ENCODE measurements at places on chromosomes 2 and 18.

- DNase-seq: no peak
Measured at GRCh38 chr2:160596441-160596840, 102.8 kb upstream of the RBMS1 start.

DNA sequence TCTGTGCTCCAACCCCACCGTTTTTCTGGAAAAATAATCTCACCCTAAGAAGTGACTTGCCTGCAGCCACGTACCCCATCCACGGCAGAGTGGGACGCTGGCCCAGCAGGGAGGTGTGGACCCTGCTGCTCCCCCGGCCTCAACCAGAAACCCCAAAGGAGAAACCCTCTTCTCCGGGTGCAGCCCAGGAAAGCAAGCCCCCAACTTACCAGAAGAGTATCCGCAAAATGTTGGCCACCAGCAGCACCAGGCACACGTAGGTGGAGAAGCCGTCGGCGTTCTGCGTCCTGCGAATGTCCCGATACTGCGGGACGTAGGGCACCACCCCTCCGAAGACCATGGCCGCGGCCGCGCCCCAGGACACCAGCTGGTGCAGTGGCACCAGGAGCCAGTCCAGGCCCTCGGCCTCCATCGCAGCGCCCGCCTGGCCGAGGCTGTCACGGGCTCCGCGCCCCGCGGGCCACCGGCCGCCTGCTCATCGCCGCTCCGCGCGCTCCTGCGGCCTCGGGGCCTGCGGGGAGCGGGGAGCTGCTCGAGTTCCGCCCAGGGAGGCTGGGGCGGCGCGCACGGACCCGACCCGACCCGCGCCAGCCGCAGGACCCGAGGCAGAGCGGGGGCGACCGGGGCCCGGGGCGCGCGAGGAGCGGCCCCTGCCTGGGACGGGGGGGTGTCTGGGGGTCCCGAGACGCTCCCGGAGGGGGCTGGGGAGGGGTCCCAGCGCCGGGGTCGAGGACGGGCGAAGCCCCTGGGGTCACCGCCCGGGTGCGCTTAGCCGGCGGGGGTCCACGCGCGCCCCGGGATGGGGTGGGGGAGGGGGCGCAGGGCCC lies 725 bp downstream of the SLC66A2 start:
- peak; percentile 46 for DNase-seq

- DNase-seq: no peak
Measured at GRCh38 chr2:217652761-217653639, 349.8 kb downstream of the TNS1 start.

- no peak for DNase-seq
Measured at GRCh38 chr2:8392098-8392866, 289.6 kb upstream of the ID2 start.

DNA sequence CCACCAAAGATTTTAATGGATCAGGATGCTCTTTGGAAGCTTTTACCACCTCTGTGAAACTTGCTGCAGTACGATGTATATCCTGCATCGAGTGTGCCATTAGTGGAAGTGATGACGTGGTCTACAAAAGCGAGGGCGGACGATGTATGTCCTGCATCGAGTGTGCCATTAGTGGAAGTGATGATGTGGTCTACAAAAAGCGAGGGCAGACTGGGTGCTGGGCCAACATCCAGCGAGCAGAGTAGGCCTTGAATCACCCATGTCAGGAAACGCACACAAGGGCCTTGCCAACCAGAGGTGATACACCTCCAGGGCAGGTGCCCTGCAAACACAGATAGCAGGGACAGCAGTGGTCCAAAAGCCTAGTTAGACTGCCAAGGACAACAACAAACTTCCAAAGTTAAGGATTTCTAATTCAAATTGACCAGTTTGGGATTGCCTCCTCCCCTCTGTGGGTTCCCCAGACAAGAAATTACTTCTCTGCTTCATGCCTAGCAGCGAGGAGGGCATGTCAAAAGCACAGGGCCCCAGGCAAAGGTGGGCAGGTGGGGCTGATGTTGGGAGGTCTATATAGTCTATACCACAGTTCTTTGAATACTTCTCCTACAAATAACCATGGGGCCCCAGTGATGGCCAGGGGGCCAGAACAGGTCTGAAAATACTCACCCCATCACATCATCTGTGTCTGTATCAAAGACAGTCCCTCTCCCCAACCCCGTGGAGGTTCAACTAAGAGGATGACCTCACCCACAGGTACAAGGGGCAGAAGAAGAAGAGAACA lies 70.2 kb downstream of the ADD2 start:
- no peak for DNase-seq

GRCh38 chr2:236546561-236547002 lies 23.0 kb upstream of the ACKR3 start:
- no peak for DNase-seq

DNA sequence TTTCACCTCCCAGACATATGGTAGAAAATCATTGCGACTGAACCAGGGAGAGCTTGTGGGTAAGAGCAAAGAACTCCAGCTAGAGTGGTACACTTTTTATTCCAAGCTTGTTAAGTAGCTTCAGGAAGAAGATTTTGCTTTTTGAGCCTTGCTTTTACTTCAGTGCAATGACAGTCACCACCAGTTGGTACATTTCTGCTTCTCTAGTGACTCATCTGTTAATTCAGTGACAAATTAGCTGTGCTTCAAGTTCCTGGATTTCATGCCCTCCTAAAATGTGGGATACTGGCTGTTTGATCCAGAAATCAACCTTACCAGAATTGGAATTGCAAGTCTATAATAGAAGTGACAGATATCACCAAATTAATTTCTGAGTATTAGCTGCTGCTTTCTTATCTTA lies 117.6 kb upstream of the TTN start:
- DNase-seq: no peak

GRCh38 chr2:29920631-29921559 lies 491 bp downstream of the ALK start:
- DNase-seq: peak; percentile 32

DNA sequence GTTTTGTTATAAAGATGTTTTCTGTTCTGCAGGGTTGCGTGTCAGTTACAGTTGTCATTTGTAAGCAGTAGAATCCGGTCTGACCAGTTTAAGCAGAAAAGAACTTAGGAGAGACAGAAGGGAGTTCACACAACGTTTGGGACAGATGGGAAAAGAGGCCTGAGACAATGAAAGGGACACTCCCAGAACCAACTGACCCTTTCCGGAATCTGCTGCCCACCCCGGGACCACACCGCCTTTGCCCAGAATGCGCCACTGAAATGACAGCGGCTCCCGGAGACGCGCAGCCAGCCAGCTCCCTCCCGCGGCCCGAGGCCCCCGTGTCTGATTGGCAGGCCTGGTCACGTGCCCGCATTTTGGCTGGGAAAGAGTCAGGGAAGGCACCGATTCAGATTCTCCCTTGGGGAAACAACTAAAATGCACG lies 244.6 kb downstream of the BCL2 start:
- DNase-seq: peak; percentile 56

DNA sequence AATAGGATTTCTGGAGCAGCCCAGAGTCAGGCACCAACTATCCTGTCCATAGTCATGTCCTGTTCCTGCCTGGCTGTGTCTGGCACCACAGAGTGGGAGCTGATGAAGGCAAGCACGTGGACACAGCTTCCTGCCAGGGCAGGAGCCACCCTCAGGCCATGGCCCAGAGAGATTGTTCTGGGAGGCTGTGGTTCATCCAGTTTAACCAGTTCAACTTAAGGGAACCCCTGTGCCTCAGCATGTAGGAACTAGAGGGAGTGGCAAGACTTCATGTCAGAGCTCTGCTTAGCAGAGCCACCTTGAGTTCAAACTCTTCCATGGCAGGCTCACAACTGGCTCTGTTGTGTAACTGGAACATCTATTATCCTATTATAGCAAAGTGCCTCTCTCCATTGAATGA lies 73.2 kb upstream of the NCKAP5 start:
- DNase-seq: no peak

- DNase-seq: no peak
Measured at GRCh38 chr2:10344105-10345066, 41.7 kb downstream of the HPCAL1 start.

- no peak for DNase-seq
Measured at GRCh38 chr2:84031312-84032050, 427.6 kb downstream of the SUCLG1 start.

DNA sequence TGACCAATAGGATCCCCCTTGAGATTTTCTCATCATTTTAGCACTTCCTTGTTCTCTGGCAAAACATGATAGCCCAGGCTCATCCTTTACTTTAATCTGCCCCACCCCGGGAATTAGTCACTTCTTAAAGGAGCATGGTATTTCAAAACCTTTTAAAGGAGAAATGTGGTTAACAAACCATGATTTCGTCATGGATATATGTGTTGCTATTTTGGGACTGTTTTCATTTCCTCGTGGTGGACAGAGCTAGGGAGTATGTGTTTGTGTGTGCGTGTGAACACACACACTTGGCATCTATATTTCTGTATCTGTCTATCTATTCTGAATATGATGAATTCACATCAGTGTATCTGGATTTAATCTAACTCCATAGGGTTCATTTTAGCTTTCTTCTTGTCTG lies 128.1 kb downstream of the BIRC6 start:
- DNase-seq: no peak

GRCh38 chr2:43171789-43172188 lies 54.6 kb downstream of the ZFP36L2 start:
- no peak for DNase-seq

- DNase-seq: no peak
Measured at GRCh38 chr18:78032574-78032973, 782.9 kb downstream of the GALR1 start.

DNA sequence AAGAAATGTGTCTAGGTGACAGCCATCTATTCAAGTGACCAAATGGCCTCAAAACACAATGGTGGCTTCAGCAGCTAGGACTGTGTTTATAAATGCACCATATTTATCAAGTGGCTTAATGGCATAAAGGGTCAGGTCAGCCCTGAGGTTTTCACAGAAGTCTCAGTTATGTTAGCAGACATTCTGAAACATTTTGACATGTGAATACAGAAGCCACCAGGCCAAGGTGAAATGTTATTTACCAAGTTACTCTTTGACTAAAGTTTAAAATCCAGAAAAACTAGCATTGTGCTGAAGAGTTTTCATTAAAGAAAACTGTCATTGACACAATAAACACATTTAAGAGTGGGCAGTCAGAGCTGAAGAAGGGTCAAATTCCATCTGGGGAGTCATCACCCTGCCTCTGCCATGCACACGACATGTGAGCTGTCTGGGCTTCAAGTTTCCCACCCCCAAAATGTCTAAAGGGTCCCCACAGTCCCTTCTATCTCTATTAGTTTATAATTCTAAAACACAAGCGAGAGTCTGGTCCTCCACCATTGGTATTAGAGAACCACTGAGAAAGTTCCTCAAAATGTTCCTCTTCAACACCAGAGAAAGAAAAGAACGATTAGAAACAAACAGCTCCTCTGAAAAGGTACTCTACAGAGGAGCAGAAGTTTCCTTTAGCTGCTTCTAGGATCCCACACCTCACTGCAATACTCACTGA lies 77.5 kb upstream of the FZD5 start:
- no peak for DNase-seq

DNA sequence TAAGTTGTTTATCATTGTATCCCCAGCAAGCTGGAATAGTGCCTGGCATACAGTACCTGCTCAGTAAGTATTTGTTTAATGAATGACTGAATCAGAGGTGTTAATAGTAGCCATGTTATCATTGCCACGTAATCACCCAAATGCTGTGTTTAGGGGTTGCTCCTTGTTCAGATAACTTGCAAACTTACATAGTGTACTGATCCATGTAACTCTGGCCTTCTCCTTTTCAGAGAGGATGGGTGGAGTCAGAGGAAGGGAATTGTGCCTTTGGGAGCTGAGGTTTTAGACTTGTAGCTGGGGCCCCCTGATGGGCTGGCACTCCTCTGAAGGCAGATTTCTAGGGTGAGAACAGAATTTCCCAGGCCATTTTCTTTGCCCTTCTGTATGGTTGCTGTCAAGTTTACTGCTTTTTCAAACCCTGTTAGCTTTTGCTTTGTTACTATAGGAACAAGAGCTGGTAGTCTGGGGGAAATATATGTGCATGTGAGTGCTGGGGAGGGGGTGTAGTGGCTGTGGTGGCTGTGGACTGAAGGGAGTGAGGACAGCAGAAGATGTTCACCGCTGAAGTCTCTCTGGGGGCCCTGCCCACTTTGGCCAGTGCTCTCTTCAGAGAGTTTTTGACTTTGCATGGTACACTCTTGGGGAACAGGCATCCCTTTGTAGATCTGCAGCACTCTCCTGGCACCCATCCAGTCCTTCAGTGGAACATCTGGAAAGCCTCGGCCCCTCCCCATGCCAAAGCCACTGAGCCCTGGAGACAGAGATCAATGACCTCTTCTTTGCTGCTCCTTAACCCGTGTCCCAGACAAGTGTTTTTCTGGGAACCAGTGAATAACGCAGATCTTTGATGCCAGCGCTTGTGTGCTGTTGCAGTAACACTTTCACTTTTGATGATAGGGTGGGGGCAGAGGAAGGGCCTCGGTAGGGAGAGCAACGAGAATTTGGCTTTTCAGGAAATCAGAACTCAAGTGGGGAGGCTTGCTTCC lies 209.0 kb downstream of the PRKCE start:
- DNase-seq: peak; percentile 35

GRCh38 chr2:216692636-216693413 lies 2.5 kb downstream of the IGFBP5 start:
- peak; percentile 57 for DNase-seq

GRCh38 chr2:201419986-201420385 lies 31.3 kb downstream of the TRAK2 start:
- DNase-seq: no peak

DNA sequence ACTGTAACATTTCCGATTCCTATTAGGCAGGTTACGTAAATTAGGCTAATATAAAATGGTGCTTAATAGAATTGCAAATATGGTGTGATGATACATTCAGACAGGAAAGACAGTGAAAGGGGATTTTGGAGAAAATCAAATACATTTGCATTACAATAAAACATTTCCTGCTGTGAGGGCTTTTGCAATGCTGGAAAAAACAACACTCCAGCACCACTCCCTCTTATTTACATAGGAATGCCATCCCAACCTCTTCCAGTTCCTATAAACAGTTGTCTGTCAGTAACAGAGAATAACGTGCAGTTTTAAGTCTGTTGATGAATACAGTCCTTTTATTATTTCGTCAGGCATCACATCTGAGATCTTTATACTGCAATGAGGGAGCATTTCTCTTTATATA lies 298.8 kb upstream of the FANCL start:
- DNase-seq: no peak

DNA sequence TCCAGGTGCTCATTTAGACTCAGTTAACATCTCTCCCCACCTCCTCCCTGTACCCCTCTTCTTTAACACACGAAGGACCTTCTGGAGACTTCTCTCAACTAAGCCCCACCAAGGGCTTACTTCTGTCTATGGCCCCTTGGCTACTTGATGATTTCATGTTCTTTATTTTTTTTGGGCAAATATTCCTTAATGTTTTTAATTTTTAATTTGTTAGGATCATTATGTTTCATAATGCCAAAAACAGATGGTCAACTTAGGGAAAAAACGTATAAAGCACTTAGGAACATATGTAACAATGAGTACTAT lies 25.9 kb downstream of the IL37 start:
- DNase-seq: no peak

- no peak for DNase-seq
Measured at GRCh38 chr2:29014331-29014730, 33.2 kb downstream of the TOGARAM2 start.

DNA sequence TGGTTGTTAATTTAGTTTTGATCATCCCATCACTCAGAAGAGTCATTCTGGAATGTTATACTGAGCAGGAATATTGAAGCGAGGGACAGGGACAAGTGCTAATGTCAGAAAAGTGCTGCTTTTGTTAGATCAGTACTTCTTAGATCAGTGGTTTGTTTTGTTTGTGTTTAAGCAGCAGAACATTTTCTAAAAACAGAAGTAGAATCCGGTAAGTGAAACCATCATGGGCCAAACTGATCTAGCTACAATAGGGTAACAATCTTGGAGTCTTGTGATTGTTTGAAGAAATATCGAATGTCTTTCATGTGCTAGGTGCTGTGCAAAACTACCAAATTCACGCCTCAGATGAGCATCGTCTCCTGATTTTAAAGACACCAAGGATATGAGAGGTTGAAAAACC lies 45.1 kb upstream of the SEC11C start:
- no peak for DNase-seq

Data from frontal cortex (tissue), 4 donors.